CD4-positive, alpha-beta T cell treated with Interleukin-15 for 1 hour (primary cell): ENCODE measurements at places on chromosomes 2 and 18.

DNA sequence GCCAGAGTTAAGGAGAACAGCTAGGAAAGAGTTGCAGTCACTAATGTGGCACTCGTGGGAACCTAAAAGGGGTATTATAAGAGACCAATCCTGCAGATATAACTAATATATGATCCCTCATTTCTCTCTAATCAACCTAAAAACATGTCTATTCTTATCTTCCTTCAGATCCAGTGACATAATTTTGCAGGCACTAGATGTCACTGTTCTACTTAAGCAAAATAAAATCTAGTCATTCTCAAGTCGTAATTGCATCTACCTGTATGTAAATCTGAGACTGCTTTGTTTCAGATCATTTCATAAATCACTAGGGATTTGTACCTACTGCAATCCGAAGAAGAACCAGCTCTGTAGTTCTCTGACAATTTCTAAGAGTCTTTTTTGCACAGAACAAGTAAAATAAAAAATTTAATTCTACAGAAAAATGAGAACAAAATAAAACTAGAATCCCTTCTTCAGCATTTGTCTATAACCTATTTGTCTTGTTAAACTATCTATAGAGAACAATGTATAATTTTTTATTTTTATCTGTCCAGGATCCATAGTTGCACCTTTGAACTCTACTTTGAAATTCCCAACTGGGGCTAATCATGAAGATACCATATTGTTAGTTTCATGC lies 56.5 kb upstream of the ERBB4 start:
- DNase-seq: no peak

- DNase-seq: peak; percentile 67
Measured at GRCh38 chr2:203782262-203782976, 76.0 kb downstream of the CD28 start.

- no peak for DNase-seq
Measured at GRCh38 chr2:44164617-44165016, 4.1 kb upstream of the PPM1B start.

DNA sequence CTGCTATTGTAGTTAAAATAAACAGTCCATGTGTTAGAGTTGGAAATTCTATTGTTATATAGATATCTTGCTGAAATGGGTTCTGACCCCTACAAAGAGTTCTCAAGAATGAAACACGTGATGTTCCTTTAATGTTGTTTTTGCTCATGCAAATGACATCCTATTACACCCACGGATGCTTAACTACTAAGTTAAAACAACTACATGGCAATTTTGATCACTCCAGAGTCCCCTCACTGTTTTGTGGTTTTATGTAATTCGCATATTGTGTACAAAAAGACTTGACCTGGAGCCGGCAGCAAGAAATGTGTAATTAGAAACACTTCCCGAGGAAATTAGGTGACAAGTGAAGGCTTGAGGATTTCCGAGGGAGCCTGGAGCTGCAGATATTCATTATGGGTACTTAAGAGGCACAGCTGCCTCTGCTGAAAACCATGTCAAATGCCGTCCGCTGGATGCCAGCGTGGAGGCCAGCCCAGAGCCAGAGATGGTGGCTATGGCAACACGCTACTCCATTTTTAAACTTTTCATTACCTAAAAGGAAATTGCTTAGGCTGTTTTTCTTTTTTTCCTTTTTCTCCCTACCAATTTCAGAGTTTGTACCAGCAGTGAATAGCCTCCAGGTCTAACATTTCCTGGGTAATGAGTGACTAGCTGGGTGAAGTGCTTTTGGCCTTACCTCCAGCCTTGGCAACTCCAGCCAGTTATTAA lies 21.0 kb upstream of the CABLES1 start:
- no peak for DNase-seq

- no peak for DNase-seq
Measured at GRCh38 chr18:79899609-79900445, 51.6 kb downstream of the SLC66A2 start.

DNA sequence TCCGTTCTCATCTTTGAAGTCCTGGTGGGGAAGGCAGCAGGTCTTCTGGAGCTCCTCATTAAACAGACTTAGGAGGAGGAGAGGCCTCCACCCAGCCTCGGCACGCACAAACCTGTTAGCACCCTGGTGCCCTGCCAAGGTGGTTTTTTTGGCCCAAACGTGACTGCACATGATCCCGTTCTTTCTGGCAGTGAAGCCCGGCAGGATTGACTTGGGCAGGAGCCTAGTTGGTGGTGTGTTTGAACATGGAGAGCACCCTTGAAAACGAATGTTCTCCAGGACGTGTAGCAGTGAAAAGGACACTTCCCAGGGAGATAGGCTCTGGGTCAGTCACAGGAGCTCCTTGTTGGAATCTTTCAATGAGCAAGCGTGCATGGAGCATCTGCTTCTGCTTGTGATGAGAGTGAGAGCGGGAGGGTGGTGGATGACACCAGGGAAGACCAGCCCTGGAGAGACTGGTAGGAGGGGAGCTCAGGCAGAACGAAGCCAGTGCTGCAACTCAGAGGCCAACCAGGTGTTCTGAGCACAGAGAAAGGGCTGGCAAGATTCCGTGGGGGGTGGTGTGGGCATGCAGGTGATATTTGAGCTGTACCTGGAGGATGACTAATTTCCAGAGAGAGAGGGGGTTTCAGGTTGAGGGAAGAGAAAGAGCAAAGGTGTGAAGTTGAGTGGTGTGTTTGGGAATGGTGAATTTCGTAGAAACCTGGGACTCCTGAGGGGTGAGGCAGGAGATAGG lies 73.8 kb downstream of the TANC1 start:
- no peak for DNase-seq

DNA sequence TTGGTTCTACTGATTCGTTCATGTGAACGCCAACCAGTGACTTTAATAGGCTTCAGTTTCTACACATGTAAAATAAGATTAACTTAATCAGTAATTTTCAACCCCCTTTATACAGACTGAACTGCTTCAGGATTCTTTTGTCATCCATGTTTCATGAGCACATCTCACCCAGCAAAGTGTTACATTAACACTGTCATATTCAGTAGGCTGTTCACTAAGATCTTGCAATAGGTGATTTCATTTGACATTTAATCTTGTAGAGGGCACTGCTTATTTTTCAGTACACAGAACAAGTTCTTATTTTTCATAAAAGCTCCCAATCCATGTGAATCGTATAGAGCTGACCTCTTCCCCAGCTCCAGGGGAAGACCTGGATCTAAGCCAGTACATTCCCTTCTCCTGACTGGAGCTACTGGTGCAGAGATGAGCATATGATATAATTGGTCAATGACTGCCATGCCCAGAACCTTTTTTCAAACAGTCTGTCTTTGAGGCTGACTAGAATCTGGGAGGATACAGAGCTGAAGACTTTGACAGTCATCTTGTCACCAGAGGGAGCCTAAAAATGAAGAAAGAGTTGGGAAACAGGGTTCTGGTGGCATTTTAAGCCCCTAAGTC lies 72.2 kb upstream of the CHRNA1 start:
- DNase-seq: no peak

DNA sequence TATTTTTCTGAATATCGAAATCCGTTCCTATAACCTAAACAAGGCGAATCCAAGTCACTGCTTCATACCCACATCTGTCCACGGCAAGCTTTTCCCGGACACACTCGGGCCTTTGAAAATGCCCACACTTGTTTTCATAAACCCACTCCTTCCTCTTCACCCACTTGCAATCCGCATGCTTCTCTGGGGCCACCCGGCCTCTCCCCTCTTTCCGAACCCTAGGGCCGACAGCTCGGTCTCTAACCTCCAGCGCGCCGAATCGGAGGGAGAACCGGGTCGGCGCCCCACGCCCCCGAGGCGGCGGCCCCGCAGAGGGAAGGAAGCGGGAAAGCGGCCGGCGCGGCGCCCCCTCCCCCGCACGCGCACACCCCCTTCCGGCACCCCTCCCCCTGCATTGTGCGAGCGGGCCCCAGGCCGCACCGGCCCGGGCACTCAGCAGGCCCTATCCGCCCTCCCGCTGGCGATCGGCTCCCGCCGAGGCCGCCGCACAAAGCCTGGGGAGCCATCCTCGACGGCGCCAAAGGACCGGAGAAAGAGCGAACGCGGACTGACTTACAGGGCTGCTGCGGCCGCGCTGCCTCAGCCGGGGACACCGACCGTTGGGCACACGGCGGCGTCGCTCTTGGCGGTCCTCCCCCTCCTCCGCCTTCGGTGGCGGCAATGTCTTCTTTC lies 467 bp downstream of the PUM2 start:
- peak; percentile 34 for DNase-seq

DNA sequence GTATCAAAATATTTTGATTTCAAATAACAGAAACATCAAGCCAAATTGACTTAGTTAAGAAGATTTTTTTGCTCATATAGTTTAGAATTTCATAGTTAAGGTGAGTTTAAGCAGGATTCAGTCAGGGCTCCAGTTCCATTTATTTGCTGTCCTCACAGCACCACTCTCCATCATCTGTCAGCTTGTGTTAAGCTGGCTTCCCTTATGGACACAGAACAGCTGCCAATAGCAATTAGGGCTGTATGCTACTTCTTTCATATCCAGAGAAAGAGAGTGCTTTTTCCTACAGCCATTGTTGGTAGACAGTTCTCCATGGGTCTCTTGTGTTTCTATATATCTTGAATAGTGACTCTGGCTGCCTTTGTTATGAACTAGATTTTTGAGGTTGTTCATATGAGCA lies 95.4 kb upstream of the CYP20A1 start:
- no peak for DNase-seq

GRCh38 chr2:104836841-104837240 lies 17.1 kb upstream of the POU3F3 start:
- no peak for DNase-seq

DNA sequence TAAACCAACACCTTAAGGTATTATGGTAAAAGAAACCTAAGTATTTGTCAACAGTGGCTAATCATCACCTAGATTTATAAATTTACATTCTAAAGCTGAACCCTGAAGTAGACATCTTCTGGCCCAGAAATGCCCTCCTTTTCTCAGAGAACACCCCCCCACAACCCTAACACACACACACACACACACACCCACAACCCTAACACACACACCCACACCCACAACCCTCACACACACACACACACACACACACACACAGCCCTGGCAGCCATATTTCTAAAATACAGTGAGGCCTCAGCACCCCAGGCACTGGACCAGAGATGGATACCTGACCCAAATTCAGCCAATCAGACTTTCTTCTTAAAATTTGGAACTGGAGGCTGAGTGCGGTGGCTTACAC lies 14.3 kb downstream of the SRBD1 start:
- DNase-seq: no peak

GRCh38 chr2:128041561-128041960 lies 13.7 kb upstream of the SAP130 start:
- DNase-seq: no peak

- DNase-seq: no peak
Measured at GRCh38 chr2:71852141-71852711, 295.4 kb downstream of the CYP26B1 start.

DNA sequence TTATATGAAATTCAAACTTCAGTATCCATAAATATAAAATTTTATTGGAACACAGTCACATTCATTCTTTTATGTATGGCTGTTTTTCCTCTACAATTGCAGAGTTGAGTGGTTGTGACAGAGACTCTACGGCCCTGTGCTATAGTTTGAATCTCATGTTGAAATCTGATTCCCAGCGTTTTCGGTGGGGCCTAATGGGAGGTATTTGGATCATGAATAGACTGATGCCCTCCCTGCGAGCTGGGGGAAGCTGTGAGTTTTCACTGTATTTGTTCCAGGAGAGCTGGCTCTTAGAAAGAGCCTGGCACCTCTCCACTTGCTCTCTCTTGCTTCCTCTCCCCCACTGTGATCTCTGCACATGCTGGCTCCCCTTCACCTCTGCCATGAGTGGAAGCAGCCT lies 1.7 kb downstream of the PFN4 start:
- no peak for DNase-seq

DNA sequence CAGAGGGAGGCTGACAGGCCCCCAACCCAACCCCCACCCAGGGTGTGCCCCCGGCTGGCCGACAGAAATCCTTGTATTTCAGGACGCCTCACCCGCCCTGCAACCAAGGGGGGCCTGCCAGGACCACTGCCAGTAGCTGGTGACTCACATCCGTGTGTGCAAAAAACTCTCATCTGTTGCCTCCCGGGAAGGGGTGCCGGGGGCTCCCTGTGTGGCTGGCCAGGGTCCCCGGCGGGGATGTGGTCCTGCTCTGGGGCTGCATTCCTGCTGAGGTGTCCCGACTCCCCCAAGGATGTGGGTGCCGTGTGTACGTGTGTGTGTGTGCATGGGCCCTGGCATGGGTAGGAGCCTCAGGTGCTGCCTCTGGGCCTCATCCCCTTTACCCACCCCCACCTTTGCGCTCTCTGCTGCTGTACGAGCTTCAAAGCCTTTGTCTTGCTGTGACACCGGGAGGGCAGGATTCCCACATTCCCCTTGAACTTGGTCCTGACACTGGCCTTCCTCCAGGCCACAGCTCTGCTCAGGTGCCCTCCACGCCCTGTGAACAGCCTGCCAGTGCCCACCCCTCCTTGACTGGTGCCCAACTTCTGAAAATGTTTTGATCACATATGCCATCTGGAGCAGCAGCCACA lies 226.3 kb upstream of the HDAC4 start:
- no peak for DNase-seq

DNA sequence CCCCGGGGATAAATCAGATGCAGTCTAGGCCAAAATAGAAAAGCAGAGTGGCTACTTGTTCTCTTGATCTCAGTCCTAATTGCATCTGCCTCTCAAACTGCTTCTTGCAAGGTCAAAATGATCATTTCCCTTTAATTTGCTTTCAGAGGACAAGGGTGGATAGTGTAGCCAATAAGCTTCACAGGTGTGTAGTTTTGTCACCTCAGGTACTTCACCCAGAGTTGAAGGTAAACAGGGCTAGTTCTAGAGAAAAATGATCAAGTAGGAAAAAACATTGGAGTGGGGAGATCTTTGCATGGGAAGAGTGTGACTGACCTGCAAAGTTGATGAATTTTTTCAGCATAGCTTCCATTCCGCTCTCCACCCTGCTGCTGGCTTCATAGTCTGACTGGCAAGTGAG lies 8.7 kb downstream of the ERICH2 start:
- no peak for DNase-seq

GRCh38 chr2:17059458-17059857 lies 393.8 kb upstream of the CYRIA start:
- DNase-seq: no peak

DNA sequence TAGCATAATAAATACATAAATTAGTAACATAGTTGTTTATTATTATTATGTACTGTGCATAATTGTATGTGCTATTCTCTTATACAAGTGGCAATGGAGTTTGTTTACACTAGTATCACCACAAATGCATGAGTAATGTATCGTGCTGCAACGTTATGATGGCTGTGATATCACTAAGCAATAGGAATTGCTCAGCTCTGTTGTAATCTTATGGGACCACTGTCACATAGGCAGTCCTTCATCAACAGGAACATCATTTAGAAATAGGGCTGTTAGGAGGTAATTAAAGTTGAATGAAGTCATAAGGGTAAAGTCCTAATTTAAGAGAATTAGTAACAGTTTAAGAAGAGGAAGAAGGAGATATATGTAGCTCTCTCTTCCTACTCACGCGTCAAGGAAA lies 33.8 kb downstream of the TEX51 start:
- DNase-seq: no peak
